ENCODE measurements at places on chromosomes 1 and 21.

DNA sequence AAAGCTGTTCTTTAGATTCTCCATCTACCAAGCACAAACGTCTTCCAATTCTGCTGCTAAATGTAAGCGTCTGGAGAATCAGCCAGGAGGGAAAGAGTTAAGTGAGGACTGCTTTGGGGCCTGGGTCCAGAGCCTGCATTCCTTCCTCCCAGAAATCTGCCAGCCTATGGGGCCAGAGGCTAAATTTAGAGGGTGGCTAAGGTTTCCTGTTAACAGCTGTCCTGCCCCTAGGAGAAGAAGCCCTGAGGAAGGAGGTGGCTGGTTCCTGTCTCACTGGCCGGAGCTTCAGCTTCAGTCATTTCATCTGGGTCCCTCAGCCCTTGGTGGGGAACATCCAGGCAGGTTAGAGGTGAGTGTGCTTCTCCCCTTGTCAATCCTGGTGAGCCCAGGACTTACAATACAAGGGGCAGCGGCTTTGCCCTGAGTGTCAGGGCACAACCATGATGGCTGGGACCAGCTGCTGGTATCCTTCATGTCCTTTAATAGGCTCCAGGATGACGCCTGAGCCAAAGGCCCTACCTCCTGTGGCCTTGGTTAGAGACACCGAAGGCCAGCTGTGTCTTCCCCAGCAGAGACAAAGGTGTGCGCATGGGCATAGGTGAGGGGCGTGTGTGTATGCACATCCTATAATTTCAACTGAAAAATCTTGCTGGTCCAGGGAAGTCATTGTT, at the start of gene STYXL2:
STYXL2 (plus strand) TSS at position 230 of the 671 bp plus-strand sequence. CDS start 775 bp downstream, outside the sequence.
- no peak for DNase-seq

DNA sequence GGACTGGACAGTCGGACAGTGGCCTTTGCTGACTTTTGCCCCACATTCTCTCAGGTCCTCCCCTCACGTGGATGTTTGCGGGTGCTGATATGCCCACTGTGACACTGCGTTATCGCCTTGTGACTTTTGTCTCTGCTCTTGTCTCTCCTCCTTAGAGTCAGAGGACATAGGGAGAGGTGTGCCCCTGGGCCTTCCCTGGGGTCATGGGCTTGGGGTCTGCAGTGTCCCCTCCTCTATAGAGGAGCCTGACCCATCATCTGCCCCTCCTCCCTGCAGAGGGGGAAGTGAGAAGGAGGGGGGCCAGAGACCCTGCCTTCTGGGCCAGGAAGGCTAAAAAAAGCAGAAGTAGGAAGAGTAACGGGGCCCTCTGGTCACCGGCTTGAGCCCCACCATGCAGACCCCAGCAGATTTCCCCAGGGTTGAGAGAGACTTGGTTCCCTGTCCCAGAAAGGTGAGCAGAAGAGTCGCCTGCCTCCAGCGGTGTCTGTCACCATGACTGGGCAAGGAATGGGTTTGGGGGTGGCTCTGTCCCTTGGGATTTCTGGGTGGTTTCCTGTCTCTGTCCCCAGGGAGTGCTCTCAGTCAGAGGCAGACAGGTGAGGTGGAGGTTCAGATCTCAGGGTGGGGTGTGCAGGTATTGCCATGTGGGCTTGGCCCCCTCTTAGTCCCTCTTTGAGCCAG, 13.3 kb downstream of the RPS6KA1 start:
- no peak for DNase-seq

DNA sequence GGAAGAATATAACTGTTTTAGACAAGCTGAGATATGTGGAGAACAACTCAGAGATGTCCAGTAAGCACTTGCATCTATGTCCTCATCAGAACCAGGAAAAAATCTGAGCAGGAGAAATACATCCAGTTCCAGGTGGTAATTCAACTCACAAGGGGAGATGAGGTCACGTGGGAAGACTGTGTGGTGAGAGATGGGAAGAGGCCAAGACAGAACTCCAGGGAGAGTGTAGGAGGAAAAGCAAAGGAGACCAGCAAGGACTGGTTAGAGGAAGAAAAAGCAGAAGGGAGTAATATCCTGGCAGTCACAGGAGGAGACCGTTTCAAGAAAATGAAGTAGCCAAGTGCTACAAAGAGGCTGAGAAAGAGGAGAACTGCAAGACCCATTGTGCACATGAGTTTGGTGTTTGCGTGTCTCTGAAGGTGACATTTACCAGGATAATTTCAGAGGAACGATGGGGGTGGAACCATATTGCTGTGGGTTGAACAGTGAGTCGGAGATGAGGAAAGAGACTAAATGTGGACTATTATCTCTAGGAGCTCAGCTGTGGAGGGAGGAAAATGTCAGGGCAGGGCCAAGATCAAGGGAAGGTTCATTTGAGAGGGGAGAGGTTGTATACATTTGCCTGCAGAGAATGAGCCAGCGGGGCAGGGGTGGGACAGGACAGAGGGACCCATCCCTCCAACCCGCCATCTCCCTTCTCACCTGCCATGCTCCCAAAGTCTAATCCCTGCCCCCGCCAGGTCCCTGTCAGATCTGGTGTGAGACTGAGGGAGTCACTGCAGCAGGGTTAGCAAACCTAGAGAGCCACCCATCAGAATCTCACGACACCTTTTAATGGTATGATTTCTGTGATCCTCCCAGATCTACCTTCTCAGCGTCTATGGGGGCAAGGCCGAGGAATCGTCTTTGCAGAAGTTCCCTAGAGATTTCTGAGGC, 24.9 kb downstream of the SUSD4 start:
- DNase-seq, result no peak

- DNase-seq, result no peak
Measured at GRCh38 chr1:32709075-32709474, 6.5 kb upstream of the SYNC start.

GRCh38 chr1:201275253-201275666, 8.0 kb upstream of the PKP1 start:
- DNase-seq, result peak; percentile 81
